ENCODE measurements at places on chromosomes 6 and 20.

DNA sequence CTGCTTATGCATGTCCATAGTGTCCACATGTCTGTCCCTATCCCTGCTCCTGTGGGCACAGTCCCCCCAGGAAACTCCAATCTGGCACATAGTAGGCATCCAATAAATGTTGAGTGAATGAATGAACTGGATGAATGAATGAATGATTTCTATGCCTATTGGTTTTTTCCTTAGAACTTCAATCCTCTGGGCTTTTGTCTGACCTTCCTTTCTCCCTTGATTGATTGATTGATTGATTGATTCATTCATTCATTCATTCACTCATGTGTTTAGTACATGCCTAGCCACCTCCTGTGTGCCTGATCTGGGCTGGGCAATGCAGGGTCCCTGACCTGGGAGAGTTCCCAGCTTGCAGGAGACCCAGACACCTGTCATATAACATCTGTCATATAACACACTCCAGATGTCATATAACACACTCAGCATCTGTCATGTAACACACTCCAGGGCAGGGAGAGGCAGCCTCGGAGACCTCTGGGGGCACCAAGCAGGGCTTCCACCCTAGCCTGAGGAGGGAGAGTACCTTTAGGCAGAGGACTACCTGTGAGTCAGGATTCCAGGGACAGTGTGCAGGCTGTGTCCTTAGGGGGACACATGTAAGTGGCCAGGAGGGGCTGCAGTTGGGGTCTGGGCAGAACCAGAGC is 17.9 kb downstream of the VSTM2L start:
- H3K36me3 ChIP-seq, result no peaks in the 10 kb centered on the region
- no peak for DNase-seq

DNA sequence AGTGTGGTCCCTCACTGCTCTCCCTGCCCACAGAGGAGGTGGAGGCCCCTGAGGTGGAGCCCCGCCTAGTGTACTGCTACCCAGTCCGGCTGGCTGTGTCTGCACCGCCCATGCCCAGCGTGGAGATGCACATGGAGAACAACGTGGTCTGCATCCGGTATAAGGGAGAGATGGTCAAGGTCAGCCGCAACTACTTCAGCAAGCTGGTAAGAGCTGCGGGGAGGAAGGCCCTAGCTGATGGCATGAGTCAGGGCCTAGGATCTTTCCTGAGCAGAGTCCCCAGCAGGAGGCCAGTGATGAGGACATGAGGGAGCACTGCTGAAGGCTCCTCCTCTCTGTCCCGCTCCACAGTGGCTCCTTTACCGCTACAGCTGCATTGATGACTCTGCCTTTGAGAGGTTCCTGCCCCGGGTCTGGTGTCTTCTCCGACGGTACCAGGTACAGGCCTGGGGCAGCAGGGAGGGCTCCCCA is 11.2 kb downstream of the PCIF1 start:
- H3K4me3 ChIP-seq, result no peak overlapping the region
- DNase-seq, result no peak
- H3K27ac ChIP-seq, result no peak overlapping the region
- no peaks in the 10 kb centered on the region for H3K4me1 ChIP-seq
- peaks cover 91% of the 10 kb centered on the region for H3K36me3 ChIP-seq

- H3K4me3 ChIP-seq, result no peak overlapping the region
- H3K4me1 ChIP-seq, result no peaks in the 10 kb centered on the region
- no peak for DNase-seq
- H3K36me3 ChIP-seq, result no peaks in the 10 kb centered on the region
Measured at GRCh38 chr6:33961691-33962090, 157.9 kb upstream of the MLN start.

GRCh38 chr6:72716916-72717315 is 95.1 kb downstream of the KCNQ5 start:
- no peak overlapping the region for H3K4me3 ChIP-seq
- no peak for DNase-seq
- H3K27me3 ChIP-seq, result no peaks in the 10 kb centered on the region
- no peaks in the 10 kb centered on the region for H3K4me1 ChIP-seq

DNA sequence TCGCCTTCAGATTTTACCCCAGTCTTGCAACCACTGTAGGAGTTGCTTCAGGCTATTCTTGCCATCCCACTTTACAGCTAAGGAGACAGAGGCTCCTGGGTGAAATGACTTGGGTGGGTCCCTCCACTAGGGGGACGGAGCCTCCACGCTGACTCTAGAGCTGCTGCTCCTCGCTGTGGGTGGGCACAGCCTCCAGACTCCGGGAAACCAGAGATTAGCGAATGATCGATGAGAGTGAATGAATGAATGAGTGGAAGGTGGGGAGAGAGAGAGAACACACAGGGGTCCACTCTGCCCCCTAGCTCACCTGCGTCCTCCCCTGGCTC is 10.4 kb downstream of the ZBP1 start:
- peaks cover 14% of the 10 kb centered on the region for H3K27me3 ChIP-seq
- no peaks in the 10 kb centered on the region for H3K4me1 ChIP-seq
- no peaks in the 10 kb centered on the region for H3K36me3 ChIP-seq
- DNase-seq, result no peak

GRCh38 chr20:43983359-43983758 is 68.7 kb downstream of the TOX2 start:
- peaks cover 12% of the 10 kb centered on the region for H3K4me1 ChIP-seq
- DNase-seq, result no peak
- H3K4me3 ChIP-seq, result no peak overlapping the region
- H3K27me3 ChIP-seq, result no peaks in the 10 kb centered on the region
- H3K36me3 ChIP-seq, result 0 out of 2 replicates have a peak, but pooled peaks cover 6% of the 10 kb centered on the region

GRCh38 chr6:90939906-90940305 is 353.0 kb upstream of the MAP3K7 start:
- no peak for DNase-seq
- H3K36me3 ChIP-seq, result no peaks in the 10 kb centered on the region
- no peaks in the 10 kb centered on the region for H3K27me3 ChIP-seq
- H3K4me3 ChIP-seq, result no peak overlapping the region
- H3K27ac ChIP-seq, result no peak overlapping the region

DNA sequence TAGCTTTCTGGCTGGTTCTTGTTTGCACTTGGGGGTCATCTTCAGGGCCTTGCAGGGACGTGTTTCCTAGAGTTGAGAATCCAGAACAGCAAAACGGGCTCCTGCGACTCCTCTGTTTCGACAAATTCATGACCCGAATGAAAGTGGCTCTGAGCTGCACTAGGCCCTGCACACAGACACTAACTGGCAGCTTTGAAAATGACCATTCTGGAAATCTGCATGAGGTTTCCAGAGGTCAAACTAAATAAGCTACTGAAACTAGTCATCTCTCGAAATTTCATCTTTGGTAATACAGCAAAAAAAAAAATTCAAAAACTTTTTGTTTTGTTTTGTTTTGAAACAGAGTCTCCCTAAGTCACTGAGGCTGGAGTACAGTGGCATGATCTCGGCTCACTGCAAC is 15.5 kb upstream of the BMP7 start:
- no peaks in the 10 kb centered on the region for H3K4me1 ChIP-seq
- peaks cover 18% of the 10 kb centered on the region for H3K27me3 ChIP-seq
- H3K27ac ChIP-seq, result no peak overlapping the region
- H3K4me3 ChIP-seq, result no peak overlapping the region
- DNase-seq, result no peak

Data from SJSA1 (cell line).